ENCODE measurements at places on chromosomes 2 and 18.

DNA sequence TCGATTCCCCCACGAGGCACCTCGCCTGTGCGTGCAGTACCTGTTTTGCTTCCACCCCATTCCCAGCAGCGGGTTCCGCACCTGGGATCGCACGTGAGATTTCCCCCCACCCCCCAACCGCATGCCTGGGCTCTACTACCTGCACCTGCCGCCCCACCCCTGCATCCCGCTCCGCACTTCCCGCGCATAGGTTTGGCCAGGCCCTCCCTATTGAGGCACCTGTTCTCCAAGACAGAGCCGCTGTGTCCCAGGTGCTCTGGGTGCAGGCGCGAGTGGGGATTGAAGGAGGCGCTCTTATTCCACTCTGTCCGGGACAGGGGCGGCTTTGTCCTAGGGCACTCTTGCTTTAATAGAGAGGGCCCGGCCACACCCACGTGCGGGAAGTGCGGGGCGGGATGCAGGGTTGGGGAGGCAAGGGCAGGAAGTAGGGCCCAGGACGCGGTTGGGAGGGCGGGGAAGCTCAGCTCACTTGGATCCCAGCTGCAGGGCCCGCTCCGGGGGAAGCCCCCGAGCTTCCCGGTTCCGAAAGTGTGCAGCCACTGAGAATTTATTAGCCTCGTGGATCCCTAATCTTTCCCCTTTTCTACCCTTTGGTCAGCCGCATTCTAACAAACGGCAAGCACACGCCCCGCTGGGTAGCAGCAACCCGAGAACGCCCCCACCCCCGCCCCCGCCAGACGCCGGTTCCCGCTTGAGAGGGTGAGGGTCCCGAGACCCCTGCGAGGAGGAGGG is 670 bp upstream of the MOCOS start:
- H3K27ac ChIP-seq: no peak overlapping the region
- no peaks in the 10 kb centered on the region for H3K36me3 ChIP-seq
- peak overlapping the region; percentile 67 for H3K4me3 ChIP-seq
- peak; percentile 31 for DNase-seq

- H3K4me1 ChIP-seq: peaks cover 47% of the 10 kb centered on the region
- peak overlapping the region; percentile 62 for H3K27ac ChIP-seq
- peaks cover 93% of the 10 kb centered on the region for H3K36me3 ChIP-seq
- no peaks in the 10 kb centered on the region for H3K27me3 ChIP-seq
Observed at GRCh38 chr18:12327510-12328178, 19.6 kb downstream of the TUBB6 start.

DNA sequence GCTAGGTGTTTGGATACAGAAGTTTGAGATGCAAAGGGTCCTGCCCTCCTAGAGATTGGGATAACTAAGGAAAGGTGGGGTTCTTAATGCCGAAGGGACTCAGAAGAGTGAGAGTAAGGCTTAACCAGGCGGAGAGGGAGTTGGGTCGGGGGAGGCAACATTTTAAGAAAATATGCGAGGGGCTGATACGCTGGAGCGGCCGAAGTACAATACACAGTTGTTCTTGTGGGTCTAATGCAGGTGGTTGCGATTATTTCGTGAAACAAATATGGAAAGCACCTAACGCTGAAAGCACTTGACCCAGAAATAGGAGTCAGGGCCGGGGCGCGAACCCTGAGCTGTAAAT is 344 bp upstream of the MRPL33 start:
- H3K4me1 ChIP-seq: peaks cover 54% of the 10 kb centered on the region
- no peaks in the 10 kb centered on the region for H3K27me3 ChIP-seq
- H3K4me3 ChIP-seq: peak overlapping the region; percentile 95
- peaks cover 17% of the 10 kb centered on the region for H3K36me3 ChIP-seq
- no peak for DNase-seq

- no peak overlapping the region for H3K27ac ChIP-seq
- H3K4me3 ChIP-seq: no peak overlapping the region
- H3K36me3 ChIP-seq: peaks cover 81% of the 10 kb centered on the region
- H3K4me1 ChIP-seq: no peaks in the 10 kb centered on the region
- no peaks in the 10 kb centered on the region for H3K27me3 ChIP-seq
Observed at GRCh38 chr2:98634406-98635092, 26.2 kb downstream of the UNC50 start.

GRCh38 chr2:104109356-104109755 is 744.6 kb upstream of the POU3F3 start:
- no peak overlapping the region for H3K27ac ChIP-seq
- no peaks in the 10 kb centered on the region for H3K27me3 ChIP-seq
- no peaks in the 10 kb centered on the region for H3K36me3 ChIP-seq
- H3K4me3 ChIP-seq: no peak overlapping the region
- no peak for DNase-seq
- no peaks in the 10 kb centered on the region for H3K4me1 ChIP-seq

GRCh38 chr18:55780586-55781071 is 192.6 kb upstream of the TCF4 start:
- no peaks in the 10 kb centered on the region for H3K36me3 ChIP-seq
- H3K4me1 ChIP-seq: peaks cover 48% of the 10 kb centered on the region
- no peaks in the 10 kb centered on the region for H3K27me3 ChIP-seq
- no peak for DNase-seq
- peak overlapping the region; percentile 77 for H3K4me3 ChIP-seq
- peak overlapping the region; percentile 94 for H3K27ac ChIP-seq

DNA sequence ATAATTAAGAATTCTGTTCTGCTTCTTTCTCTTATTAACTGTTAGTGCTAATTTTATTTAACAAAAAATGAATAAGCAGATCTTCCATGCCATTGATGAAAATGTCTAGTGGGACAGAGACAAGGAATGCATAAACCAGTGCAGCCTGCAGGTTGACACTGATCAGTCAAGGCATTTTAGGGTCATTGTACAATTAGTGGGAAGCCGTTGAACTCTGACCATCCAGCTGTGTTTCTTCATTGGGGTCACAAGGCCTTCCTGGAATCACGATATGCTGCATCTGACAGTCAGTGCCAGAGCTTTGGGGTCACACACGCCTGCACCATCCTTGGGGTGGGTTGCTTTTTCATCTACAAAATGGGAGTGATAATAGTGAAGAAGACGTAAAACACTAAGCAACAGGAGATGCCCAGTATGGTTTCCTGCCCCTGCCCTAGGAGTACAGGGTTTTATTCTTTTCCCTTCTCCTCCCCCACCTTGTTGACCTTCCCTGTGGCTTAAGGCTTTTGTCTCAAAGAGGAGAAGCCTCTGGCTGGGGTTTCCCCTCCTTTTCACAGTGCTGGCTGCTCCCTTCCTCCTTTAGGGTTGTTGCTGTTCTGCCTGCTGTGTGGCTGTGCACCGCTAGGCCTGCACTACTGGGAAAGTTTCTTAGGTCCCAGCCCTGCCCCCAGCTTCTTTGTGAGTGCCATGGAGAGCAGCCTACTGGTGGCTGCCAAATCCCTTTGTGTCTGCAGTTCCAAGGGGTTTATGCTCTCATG is 245.6 kb downstream of the TPGS2 start:
- H3K27me3 ChIP-seq: no peaks in the 10 kb centered on the region
- no peak for DNase-seq
- no peak overlapping the region for H3K4me3 ChIP-seq
- peaks cover 59% of the 10 kb centered on the region for H3K4me1 ChIP-seq

DNA sequence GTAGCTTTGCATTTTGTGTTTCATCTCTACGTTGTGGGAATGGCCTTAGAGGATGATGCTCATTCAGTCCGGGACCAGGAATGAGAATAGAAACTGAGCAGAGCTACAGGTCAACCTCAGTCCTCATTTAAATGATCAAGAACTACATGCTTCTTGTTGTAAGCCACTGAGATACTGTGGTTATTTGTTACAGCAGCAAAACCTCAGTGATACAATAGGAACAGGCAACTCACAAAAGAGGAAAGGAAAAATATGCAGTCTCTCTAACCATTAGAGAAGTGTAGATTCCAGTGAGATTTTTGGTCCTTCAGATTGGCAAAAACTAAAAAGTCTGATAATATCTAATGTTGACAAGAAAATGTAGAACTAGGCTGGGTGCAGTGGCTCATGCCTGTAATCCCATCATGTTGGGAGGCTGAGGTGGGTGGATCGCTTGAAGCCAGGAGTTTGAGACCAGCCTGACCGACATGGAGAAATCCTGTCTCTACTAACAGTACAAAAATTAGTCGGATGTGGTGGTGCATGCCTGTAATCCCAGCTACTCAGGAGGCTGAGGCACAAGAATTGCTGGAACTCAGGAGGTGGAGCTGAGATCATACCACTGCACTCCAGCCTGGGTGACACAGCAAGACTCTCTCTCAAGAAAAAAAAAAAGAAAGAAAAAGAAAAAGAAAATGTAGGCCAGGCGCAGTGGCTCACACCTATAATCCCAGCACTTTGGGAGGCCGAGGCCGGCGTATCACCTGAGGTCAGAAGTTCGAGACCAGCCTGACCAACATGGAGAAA is 13.3 kb downstream of the CHCHD5 start:
- H3K36me3 ChIP-seq: no peaks in the 10 kb centered on the region
- peaks cover 7% of the 10 kb centered on the region for H3K4me1 ChIP-seq
- no peak for DNase-seq
- no peak overlapping the region for H3K4me3 ChIP-seq
- H3K27me3 ChIP-seq: no peaks in the 10 kb centered on the region
